ENCODE measurements at places on chromosomes 16 and 17.

DNA sequence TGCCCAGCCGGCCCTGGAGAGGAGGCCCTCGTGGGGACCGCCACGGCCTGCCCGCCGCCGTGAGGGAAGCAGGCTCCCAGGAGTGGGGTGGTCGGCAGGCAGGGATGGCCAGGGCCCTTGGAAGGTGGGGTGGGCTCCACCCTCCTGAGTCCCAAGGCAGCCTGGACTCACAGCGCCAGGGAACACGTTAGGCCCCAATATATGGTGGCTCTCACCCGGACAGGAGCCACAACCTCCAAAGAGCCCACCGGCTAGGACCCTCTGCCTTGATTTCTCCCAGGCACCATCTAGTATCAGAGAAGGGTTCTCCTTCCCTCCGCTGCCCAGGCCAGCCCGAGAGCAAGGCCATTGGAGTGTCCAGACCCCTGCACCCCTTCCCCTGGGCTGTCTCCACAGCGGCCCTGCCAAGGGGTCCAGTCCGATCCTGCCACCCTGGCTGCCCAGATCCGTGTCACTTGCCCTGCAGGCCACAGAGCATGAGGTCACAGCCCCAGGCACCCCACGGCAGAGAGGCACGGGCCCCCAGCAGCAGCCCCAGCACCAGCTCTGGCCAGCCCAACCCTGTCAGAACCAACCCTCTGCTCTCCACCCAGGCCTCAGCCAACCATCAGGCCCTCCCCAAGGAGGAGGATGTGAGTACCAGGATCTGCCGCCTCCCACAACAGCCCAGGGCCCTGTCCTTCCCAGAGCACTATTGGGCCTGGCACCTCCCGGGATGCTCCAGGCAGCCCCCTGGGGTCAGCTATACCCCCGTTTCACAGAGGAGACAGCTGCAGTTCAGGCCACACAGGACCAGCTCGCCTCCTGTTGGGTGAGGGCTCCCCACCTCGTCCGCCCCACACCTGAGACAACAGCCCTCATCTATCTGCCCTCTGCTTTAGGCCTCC lies 1.1 kb upstream of the AXIN1 start:
- DNase-seq, result no peak

DNA sequence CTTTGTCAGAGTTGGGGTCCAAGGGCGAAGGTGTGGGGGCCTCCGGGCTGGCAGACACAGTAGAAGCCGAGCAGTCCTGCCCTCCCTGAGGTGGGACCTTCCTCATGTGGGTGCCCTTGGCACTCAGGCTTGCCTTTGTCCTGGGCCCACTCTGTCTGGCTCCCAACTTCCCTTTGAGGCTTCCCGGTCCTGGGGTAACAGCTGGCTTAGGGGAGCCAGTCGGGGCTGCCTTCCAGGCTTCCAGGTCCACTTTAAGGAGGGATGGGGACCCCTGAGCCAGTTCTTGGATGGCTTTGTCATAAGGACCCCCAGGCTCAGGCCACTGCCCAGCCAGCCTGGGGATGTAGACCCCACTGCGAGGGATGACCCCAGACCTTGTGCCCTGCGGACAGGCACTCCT lies 7.8 kb downstream of the GAS2L2 start:
- DNase-seq, result no peak

DNA sequence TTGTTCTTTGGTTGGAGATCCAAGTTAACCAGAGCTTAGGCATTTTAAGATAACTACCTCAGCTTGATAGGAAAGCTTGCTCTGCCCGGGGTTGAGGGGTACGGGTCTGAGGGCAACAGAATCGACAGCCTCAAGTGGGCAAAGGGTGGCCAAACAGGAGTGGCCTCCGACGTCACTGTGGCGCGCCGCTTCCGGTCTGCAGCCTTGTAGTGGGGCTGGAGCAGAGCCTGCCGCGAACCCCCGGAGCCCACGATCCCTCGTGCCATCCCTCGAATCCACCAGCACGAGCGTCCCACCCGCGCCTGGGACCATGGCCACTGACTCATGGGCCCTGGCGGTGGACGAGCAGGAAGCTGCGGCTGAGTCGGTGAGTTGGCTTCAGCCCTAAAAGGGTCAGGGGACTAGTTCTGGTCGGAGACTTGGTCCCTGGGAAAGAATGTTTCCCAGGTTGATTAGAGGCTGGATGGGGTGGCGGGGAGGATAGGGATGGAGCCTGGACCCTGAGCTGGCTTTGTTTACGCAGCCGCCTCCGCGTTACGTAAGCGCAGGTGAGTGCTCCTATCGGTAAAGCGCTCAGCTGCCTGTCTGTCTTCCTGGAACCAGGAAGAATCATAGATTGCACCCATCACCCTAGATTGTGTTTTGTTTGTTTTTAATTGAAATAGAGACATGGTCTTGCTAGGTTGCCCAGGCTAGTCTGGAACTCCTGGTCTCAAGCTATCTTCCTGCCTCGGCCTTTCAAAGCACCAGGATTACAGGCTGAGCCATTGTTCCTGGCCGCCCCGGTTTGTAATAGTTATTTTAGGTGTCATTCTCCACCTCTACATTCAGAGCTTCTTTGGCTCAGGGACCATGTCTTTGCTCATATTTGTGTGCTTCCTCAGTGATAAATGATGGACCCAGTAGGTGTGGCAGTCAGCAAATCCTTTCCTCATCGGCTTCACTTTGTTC lies at the start of gene DDX19B:
Gene DDX19B (plus strand): TSS at position 199 of the 951 bp plus-strand sequence. CDS start 112 bp downstream, at position 311.
- peak; percentile 36 for DNase-seq

DNA sequence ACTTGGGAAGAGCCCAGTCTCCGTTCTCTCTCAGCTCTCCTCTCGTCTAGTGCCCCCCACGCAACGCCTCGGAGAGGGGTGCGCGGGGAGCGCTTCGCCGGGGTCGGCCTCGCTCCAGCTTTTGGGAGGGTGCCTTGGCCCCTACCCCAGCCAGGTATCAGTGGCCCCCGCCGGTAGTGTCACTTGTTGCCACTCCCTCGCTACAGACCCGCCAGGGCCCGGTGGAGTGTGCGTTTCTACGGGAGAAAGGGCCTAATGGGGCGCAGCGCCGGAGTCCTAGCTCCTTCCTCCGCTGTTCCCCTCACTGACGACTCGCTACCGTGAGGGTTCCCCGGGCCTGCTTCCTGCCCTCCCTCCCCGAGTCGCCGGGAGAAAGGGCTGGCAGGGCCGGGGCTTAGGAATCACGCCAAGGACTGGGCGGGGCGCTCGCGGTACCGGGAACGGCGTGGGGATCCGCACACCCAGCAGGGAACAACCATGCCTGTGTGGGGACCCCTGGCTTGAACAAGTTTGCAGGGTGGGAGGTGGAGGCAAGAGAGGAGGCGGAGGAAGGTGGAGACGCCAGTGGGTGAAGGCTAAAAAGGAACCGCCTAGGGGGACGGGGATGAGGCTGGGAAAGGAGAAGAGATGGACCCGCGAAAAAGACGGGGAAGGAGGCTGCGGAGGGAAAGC lies 997 bp upstream of the CDH11 start:
- no peak for DNase-seq

DNA sequence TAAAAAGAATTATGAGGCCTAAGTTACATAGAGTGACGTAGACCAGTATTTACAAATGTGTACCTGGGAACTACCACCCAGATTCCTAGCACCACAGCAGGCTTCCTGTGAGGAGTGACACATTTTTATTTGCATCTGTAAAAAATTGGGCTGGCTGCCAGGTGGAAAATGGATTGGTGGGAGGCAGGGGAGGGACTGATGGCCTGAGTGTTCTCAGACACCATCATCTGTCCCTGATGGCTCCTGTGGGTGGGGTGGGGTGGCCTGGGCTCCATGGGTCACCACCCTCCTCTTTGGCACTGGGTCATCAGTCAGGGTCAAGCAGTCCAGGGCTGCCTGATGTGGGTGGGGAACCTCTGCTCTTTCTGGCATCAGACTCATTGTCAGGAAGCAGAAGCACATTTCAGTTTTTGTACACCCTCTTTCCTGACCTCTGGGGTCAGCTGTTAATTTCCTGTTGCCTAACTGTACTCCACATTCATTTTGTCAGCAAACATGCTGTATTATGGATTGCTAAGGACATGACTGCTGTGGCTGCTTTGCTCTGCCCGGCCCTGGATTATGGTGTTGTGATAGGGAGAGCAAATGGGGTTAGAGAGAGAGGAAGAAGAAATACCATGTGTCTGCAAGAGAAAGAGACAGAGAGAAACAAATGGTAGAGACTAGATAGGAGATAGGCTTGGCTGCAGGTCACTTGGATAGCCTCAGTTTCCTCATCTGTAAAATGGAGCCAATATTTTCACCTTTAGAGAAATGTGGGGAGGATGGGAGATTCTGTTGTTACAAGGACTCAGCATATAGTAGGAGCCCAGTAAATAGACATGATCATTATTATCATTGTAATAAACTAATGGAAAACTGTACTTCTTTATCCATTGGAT lies 11.6 kb upstream of the MFAP4 start:
- DNase-seq, result no peak

DNA sequence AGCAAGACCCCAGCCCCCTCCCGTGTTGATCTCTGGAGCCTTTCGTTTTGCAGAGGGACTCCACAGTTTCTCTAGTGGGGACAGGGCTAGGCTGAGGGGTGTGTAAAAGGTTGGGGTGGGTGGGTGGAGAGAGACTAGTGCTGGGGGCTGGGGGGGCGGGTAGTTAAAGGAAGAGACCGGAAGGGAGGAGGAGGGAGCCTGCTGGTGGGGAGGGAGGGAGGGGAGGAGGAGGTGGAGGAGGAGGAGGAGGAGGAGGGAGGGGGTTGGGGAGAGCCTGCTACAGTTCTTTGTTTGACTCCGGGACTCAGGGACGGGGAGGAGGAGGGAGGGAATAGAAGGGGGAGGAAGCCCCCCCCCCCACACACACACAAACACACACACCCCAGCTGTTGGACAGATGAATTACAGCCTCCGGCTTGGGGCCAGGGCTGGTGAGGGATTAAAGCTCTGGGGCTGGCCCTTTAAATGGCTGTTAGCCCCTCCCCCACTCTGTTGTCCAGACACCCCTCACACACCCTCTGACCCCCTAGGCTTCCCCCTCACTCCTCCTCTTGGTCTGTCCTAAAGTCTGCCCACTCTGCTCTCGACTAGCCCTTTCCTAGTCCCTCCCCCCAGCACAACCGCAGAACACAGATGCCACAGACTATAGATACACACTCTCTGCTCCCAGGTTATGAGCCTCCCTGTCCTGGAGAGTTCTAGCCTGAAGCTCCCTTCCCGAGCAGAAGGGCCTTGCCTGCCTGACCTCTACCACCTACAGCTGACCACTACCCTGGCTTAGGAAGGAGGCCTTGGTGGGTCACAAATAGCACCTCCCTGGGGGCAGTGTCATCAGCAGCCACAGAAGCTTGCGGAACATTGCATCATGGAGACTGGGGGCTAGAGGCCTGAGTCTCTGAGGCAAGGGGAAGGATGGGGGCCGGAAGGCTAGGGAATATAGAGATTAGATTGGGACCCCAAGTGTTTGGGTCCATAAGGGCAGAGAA lies 4.4 kb downstream of the KDM6B start:
- DNase-seq, result no peak

- DNase-seq, result no peak
These were observed 40.4 kb upstream of the C16orf78 start for GRCh38 chr16:49333259-49333597.

GRCh38 chr17:45718791-45719190 lies 65.3 kb upstream of the CRHR1 start:
- DNase-seq, result no peak

- DNase-seq, result no peak
These were observed 34.6 kb downstream of the RGS9 start for GRCh38 chr17:65171752-65172151.

GRCh38 chr17:1555651-1556471 lies 6.7 kb downstream of the PITPNA start:
- no peak for DNase-seq

- DNase-seq, result no peak
These were observed 254.0 kb downstream of the CNTNAP4 start for GRCh38 chr16:76531236-76531635.

- no peak for DNase-seq
These were observed 106.8 kb downstream of the ZNF778 start for GRCh38 chr16:89324056-89325010.
